ENCODE measurements at places on chromosomes 7 and 10.

DNA sequence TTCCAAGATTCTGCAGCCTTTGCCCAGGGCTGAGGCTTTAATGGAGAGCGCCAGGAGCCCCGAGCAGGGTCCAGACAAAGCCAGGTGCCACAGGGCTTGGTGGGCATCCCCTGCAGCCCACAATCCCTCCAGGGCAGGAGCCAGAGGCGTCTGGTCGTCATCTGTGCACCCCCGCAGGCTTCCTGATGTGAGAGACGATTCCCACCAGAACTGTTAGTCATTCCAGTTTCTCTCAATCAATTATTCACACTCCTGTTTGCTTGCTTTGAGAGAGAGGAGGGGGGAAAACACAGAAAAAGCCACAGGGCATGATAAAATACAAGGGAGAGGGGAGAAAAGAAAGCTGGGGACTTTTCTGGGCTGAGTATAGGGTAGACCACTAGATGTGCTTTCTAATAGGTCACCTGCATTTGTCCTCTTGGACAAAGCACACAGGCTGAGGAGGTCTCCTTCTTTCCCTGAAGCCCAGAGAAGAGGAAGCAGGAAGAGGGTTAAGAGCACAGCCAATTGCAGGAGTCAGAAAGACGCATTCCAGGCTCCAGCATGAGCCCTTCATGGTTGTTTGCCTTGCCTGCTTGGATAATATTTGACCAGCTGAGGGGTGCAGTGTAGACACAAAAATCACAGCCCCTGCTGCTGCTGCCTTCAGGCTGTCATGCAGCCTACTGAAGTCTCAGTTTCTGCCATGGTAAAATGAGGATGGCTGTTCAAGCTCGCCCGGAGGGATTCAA, 194.4 kb downstream of the PLXNA4 start:
- DNase-seq: no peak

DNA sequence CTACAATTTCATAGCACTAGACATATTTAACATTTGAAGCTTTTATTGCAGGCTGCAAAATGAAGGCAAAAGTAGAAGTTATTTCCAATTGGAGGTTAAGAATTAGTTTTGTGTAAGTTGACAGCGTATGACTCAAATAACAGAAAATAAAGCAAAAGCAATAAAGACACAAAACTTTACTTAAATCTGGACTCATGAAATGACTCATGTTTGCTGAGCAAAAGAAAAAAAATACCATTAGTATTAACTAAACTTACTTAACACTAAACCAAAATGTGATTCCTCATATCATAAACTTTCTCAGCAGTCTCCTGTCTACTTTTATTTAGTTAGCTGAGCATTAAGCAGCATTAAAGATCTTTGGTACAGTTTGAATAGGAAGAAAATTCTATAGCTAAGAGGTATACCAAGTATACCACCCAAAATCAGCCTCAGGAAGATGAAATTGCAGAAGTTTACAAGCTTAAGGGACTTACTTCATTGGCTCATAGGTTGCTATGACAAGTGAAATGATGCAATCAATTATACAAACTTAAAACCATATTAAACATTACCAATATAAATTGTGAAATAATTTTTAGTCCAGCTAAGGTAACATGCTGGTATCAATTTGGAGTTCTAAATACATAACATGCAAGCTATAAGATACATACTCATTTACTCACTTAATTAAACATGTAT, 1131.4 kb downstream of the XPNPEP1 start:
- DNase-seq: no peak

DNA sequence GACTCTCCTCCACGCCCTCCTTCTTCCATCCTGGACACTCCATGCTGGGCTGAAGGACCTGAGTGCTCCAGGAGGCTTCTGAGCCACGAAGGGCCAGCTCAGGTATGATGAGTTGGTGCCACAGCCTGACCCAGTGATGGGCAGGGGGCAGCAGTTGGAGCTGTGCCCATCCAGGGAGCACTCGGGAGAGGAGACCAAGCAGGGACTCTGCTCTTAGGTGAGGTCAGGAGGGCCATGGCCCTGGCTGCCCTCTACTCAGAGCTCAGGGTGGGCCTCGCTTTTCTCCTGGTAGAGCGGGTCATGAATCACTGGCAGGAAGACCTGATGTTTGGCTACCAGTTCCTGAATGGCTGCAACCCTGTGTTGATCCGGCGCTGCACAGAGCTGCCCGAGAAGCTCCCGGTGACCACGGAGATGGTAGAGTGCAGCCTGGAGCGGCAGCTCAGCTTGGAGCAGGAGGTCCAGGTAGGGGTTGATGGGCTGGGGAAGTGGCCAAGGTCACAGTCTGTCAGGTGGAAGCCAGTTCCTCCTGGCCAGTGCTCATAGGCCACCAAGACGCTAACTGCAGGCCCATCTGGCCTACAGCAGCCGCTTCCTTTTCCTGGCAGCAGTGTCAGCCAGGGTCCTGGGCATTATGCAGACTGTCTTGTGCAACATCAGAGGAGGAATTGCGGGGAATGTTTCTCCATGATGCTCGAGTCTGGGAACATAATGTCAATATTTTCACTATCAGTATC, 50.8 kb downstream of the ALOX5 start:
- DNase-seq: no peak

DNA sequence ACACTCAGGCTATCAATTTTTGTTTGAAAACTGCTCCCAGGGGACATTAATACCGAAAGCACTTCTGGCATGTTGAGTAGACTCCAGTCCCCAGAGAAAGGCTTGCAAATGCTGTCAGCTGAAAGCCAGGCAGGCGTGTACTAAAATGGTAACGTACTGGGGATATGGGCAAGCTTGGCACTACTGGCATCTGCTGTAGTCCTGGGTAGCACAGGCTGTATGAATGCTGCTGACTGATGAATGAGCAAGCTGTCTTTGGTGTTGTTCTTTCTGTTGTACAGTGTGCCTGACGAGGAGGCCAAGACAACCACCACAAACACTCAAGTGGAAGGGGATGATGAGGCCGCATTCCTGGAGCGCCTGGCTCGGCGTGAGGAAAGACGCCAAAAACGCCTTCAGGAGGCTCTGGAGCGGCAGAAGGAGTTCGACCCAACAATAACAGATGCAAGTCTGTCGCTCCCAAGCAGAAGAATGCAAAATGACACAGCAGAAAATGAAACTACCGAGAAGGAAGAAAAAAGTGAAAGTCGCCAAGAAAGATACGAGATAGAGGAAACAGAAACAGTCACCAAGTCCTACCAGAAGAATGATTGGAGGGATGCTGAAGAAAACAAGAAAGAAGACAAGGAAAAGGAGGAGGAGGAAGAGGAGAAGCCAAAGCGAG, 53.5 kb upstream of the AGBL3 start:
- DNase-seq: no peak

DNA sequence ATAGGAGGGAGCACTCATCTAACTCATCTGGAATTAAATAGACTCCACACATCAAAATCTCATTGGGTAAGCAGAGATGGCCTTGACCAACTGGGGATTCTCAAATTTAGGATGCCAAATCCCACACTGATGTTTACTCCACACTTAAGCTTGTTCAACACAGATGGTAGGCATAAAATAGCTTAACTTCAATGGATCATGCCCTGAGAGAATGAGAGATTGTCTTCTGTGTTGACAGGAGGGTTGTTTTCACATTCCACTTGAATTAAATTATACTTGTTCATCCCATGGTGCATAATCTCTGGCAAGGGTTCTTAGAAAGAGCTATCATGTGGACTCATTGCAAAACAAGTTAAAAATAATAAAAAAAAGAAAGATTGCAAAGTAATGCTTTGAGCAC, 391.4 kb downstream of the PLXDC2 start:
- no peak for DNase-seq

GRCh38 chr10:75932921-75933320, 501.5 kb downstream of the LRMDA start:
- DNase-seq: no peak

DNA sequence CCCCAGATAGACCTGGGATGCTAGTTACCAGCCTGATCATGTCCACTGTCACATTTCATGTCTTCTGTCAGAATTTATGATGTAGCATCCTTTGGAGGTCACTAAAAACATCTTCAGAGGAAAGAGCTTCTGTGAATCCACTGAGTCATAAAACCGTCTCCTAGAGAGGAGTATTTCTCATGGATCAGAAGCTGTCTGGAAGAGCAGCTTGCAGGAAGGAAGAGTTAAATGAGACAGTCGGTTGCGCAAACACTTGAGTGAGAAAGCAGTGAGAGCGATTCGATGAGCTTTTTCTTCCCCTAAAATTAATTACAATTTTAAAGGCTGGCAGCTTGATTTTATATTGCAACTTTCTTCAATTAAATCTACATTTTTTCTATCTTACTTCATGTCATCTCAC, 47.2 kb upstream of the WDR11 start:
- DNase-seq: no peak

DNA sequence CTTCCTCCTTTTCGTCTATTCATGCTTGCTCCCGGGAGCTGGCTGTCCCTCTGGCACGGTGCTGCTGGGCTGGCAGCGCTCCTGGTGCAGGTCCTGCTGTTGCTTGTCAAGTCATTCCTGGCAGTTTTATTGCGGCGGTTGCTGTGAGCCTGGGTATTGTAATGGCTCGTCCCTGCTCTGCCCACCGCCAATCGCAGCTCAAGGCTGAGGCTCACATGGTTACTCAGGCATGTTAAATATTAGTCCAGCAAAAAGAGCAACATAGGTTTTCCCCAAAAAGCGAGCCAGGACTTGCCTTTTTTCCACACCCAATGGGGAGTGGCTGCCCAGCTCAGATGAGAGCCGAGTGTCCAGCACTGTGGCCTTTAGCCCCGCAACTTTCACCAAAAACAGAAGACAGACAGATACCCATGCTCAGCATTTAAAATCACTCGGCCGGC, 492.9 kb upstream of the FOXK1 start:
- DNase-seq: no peak

DNA sequence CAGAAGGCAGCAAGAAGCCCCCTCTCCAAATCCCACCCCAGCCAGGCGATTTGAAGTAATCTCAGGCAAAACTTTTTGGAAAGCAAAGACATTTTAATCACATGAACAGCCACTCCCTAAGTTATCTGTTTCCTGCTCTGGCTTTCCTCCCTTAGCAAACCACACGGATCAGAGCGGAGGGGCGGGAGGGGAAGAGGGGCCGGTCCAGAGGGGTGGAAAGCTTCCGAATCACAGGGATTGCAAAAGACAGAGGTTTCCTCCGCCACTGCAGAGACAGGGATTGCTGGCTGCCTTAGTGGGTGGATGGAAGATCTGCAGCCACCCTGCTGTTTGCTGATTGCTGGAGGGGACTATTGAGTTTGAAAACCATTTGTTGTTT, 41.2 kb downstream of the ZCCHC24 start:
- DNase-seq: no peak

DNA sequence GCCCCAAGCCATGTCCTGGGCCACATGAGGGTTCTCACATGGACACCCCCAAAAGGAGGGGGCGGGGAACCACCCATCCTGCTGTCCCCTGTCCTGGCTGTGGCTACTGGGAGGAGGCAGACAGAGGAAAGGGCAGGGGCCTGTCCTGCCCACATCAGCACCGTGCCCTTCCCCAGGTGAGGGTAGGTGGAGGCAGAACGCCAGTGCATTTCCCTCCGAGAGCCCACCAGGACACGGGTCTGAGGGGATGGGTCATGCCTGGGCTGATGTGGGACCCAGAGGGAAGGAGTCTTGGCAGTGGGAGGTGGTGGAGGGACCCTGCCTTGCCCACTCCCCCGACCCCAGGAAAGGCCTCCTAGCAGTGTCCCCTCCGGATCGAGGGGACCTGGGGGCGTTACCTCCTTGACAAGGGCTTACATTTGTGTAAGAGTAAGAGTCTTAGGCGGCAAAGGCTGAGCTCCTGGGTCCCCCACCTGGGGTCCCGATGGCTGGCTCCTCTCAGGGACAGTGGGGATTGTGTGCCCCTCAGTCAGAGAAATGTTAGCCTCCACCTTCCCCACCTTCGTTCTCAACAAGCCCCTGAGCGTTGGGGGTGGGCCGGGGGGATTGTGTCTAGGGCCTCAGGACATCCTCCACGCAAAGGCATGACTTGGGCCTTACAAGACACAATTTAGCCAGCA, 6.1 kb downstream of the CRYGN start:
- DNase-seq: no peak

DNA sequence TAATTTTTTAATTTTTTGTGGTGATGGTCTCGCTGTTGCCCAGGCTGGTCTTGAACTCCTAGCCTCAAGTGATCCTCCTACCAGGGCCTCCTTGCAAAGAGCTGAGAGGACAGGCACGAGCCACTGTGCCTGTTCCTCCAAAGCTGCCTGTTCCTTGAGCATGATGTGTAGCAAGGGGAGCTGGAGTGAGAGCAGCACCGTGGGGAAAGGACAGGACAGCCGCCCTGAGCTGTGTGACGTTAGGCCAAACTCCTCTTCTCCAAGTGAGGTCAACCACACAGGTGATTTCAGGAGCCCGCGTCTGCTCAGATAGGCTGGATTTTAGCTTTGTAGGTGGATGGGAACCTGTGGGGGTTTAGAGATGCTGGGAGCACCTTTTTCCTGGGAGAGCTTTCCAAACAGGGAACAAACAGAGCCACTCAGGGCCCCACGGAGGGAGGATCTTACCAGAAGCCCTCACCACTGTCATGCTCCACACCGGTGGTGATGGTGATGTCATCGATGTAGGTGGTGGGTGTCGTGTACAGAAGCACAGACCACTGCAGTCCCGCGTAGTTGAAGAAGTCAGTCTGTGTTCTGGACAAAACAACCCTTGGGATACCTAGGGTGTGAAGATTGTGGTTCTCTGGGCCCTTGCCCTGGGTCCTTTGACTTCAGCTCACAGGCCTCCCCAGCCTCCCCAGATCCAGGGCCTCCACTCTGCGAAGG, 44.8 kb upstream of the ZNF479 start:
- DNase-seq: no peak

DNA sequence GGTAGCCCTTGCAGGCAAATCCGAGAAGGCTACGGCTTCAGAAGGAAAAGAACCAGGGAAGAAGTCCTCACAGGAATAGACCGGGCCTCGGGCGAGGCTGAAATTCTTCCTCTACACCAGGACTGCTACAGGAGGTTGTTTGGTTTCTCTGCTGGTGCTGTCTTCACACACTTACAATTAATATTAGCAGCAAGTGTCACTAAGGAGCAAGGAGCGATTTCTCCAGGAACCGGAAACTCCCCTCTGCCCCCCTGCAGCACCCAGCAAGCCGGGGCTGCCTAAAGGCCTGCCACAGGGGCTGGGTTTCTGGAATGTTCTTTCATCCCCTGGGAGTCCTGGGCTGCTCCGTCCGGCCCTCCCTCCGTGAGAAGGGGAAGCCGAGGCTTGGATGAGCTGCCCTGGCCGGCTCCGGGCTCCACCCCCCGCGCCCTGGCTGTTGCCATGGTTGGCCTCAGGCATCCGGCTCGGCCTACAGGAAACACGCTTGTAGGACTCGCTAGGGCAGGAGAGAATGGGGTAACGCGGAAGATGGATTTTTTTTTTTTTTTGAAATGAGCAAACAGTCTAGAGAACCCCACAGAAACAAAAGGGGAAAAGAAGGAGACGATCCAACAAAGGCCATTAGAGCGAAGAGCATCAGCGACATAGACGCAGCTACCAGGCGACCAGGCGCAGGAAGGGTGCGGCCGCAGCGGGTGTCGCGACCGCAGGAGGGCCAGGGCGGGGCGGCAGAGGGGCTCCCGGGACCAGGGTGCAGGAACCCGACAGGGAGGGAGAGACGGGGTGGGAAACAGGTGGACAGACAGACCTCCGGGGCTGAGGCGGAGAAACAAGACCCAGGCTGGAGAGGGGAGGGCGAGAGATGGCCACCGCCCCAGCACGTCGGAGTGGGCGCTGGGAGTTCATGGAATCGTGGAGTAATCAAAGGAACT, 33.0 kb downstream of the EN2 start:
- DNase-seq: no peak

- no peak for DNase-seq
Measured at GRCh38 chr10:103507235-103508191, 14.0 kb downstream of the NEURL1 start.

- DNase-seq: no peak
Measured at GRCh38 chr7:73881352-73882046, 20.5 kb downstream of the TMEM270 start.

GRCh38 chr10:31315453-31315852, 3.6 kb upstream of the ZEB1 start:
- DNase-seq: no peak

Data from stimulated activated CD8-positive, alpha-beta memory T cell treated with anti-CD3 and anti-CD28 coated beads, Interleukin-12 subunit alpha, Interleukin-12 subunit beta, amount 100 ng/mL, for 1 hour (primary cell).